ENCODE measurements at places on chromosomes 7 and 10.

GRCh38 chr7:76281006-76281705 is 21.3 kb upstream of the HSPB1 start:
- DNase-seq = no peak

- DNase-seq = no peak
These were observed 11.5 kb downstream of the LIPJ start for GRCh38 chr10:88598055-88598454.

DNA sequence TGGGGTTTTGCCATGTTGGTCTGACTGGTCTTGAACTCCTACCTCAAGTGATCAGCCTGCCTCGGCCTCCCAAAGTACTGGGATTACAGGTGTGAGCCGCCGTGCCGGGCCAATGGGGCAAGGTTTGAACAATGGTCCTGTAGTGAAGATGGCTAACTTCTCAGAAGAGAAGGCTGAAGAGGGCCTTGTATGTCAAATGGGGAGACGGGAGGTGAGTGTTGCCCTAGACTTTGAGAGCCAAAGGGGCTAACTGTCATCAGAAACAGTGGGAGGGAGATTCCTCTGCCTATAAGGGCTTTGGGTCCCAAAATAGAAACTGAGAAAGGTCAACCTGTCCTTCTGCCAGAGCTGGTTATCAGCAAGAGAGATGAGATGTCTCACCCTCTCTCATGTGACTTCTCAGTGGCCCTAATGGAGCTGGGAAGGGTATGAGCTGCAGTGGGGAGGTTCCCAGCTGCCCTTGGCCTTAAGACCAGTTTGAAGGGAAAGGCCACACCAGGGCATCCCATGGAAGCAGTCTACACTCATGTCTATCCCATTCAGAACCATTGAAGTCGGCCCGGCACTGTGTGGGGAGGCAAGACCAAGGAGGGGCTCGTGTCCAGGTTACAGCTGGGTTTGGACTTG is 1.3 kb upstream of the SAMD8 start:
- no peak for DNase-seq

GRCh38 chr10:55519264-55519663 is 718.2 kb upstream of the PCDH15 start:
- DNase-seq = no peak

GRCh38 chr10:117004227-117005025 is 561 bp downstream of the SHTN1 start:
- DNase-seq = no peak

- DNase-seq = no peak
These were observed 36.5 kb downstream of the ZMIZ1 start for GRCh38 chr10:79105150-79105739.

GRCh38 chr7:102009628-102010027 is 192.2 kb downstream of the CUX1 start:
- no peak for DNase-seq

GRCh38 chr7:1624999-1625927 is 44.8 kb upstream of the ELFN1 start:
- no peak for DNase-seq

DNA sequence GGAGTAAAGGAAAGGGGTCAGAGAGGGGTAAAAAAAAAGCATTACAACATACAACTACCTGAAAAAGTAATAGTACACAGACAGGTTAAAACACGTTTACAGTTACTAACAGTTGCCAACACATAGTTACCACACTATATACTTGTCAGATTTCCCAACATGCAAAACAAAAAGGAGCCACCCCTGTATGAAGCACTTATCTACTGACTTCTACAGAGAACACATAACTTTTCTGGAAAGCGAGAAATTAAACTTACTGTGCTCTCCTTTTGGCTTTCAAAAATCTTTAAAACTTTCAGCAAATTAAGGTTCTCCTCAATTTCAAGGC is 2.1 kb downstream of the ABI1 start:
- no peak for DNase-seq

DNA sequence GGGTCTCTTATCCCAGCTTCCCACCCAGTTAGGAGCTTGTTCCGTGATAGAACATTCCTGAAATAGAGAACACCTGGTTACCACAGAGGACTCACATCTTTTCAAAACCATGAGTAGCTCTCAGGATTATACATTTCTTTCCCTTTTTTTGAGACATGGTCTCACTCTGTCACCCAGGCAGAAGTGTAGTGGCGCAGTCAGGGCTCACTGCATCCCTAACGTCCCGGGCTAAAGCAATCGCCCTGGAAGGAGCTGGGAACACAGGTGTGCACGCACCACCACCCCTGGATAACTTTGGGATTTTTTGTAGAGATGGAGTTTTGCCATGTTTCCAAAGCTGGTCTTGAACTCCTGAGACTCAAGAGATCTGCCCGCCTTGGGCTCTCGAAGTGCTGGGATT is 144.0 kb downstream of the RNF216 start:
- DNase-seq = no peak

GRCh38 chr7:52355053-52355452 is 680.4 kb upstream of the POM121L12 start:
- DNase-seq = no peak

DNA sequence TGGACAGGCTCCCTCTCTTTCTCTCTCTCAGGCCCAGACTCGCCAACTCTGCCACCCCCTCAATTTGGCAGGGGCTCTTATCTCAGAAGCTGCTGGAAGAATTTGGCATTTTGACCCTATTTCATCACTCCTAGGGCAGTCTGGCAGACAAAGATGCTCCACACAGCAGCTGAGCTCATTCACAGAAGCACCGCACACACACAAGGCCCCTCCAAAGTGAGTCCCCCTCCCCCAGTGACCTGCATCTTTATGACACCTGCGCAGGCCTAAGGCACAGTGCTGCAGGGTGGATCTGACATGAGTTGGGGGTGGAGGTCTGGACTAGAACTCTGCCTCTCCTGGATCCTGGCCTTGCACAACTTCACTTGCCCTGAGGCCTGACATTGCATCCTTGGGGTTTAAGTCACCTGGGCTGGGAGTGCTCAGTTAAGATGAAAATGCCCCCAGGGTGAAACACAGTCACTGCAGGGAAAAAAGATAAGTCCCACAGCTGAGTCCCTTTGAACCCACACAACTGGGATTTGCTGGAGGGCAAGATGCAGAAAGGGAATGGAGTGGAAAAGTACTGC is 41.1 kb upstream of the DUSP5 start:
- DNase-seq = no peak

DNA sequence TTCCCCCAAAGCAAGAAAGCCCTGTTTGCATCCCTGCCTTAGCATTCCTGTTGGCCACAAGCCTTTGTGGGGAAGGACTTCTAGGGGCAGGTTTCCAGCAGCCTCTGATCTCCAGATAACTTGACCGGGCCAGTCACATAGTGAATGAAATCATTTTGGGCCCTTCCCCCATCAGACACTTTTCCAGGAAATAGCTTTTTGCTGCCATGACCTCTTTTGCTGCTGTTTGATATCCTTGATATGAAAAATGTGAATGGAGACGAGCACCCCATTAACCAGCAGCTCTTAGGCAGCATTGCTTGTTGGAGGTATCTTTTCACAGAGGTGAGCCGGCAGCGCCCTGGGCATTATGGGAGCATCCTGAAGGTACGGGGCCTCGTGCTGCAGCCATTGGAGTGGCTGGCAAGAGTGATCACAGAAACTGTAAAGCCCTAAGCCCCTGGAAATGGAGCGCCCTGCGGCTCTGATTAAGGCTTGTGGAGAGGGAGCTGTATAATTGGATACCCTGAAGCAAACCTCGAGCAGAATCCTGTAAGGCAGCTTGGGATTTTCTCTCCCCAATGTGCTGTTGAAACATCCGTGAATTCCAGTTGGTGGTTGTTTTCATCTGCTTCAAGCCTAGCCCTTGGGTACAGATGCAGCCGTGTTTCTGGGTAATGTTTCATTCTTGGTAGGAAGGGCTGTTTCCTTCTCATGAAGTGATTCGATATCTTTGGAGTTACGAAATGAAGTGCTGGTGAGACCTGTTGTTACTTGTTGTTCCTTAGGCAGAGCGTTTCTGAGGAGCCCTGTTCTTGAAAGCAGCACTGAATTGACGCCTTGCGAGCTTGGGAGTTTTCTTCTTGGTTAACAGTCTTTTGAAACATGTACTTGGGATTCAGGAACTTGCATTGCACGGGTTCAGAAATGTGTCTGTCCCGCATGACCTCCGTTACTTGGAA is 179.0 kb downstream of the PTEN start:
- DNase-seq = no peak

GRCh38 chr10:60073781-60074656 is 167.7 kb upstream of the CCDC6 start:
- no peak for DNase-seq

GRCh38 chr10:86690231-86690630 is 21.9 kb downstream of the LDB3 start:
- no peak for DNase-seq

GRCh38 chr7:78463039-78463438 is 664.5 kb downstream of the PHTF2 start:
- DNase-seq = no peak

DNA sequence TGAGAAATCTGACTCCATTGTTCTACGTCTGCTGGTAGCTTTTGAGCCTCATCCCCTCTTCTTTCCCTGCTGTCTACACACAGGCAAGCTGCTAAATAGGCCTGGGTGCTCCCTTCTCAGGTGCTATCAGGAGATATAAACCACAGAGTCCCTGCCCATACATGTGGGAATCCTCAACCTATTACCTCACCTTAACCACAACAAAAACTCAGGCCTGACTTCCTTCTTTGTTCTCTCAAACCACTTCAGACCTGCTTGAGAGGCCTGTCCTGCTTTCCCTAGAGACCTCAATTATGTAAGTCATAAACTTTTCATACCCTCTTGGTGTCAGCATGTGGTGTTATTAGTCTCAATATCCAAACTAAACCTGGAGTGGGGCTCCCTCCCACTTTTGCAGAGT is 75.0 kb upstream of the MAGI2 start:
- DNase-seq = no peak

GRCh38 chr7:67856046-67856445 is 859.4 kb downstream of the TYW1 start:
- no peak for DNase-seq

- no peak for DNase-seq
These were observed 14.3 kb downstream of the SKIDA1 start for GRCh38 chr10:21511095-21511570.

Measured in CD8-positive, alpha-beta memory T cell (primary cell).